Endodermal cell (in vitro differentiated cells): ENCODE measurements at places on chromosomes 4 and X.

GRCh38 chrX:24494647-24495075 lies 29.6 kb downstream of the PDK3 start:
- DNase-seq, result no peak

DNA sequence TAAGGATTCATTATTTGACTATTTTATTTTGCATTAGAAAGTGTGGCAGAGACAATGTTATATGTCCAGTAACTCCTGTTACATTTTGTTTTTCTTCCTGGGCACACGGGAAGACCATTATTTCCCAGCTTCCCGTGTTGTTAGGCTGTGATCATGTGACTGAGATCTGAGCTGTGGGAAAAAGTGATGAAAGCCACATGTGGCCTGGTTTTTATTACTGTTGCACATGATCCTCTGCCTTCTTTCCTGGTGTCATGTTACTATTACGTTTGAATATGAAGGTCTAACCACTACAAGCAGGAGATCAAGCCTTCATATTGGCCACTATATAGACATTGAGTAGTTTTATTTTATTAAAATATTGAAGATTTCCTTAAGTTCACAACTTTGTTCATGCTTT lies 28.2 kb upstream of the MID1 start:
- DNase-seq, result no peak

GRCh38 chr4:39085891-39086290 lies 23.9 kb downstream of the KLHL5 start:
- DNase-seq, result no peak

DNA sequence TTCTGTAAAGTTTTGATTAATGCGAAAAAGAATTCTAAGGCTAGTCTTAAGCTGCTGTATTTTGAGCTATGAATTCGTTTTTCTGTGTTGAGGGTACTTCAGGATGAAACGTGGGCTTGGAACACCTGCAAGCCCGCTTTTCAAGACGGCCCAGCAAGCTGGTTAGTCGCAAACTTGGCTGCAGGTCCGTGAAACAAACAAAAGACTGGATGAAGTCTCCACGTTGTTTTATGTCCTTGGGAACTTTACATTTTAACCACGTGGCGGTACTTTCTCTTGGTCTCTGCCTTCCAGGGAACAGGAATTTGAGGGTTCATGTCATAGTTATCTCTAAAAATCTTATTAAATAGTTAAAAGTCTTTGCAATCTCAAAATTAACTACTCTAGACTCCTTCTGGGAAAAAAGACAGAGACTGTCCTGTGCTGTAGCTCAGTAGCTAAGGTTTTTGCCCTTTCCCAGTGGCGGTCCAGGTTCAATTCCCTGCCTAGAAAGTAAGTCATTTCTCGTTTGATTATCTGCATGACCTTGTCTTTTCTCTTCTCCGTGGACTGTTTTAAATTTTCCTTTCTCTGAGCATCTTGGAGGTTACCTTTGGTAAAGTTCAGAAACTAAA lies 21.0 kb downstream of the TENM3 start:
- no peak for DNase-seq

DNA sequence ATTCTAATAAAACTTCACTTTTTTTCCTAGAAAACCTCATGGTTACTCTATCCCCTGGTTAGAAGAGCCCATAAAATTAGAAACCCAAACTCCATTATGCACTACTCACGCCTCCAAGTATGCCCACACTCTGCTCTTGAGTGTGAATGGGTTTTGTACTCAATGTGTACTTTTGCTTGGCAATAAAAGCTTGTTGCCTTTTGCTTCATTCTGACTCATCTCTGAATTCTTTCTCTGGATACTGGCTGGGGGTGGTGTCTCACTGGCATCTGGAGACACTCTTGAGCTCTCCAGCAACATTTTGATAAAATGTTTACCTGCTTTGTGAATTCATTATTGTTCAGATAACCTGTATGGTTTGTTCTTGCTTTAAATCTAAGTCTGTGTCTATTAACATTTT lies 963.3 kb downstream of the TRAM1L1 start:
- no peak for DNase-seq

GRCh38 chr4:67542076-67542475 lies 3.2 kb downstream of the CENPC start:
- no peak for DNase-seq

- DNase-seq, result no peak
Observed at GRCh38 chrX:68654693-68655092, 7.2 kb downstream of the STARD8 start.

- no peak for DNase-seq
Observed at GRCh38 chr4:176883108-176883550, 90.4 kb upstream of the VEGFC start.

DNA sequence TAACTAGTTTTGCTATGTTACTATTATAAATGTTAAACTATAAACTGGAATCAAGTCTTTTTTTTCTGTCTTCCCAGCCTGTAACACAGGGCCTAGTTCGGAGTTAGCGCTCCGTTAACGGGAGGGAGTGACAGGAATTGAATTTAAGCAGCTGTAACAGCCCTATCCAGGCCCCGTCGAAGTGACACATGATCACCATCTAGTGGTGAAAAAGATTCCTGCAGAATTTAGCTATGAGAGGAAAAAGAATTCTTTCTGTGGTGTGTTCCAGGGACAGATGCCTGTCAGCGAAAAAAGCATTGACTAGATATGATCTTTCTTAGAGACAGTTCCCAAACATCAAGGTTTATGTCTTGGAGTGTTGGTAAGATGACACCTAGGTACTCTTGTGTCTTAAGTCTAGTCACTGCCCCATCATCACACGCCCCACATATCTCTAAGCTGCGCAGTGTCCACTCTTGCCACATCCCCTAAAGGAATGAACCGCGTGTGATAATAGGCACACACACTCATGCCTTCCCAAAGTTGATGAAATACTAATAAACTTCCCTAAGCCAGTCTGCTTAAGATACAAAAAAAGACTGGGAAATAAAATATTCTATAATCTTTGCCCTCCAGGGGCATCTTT lies 2.1 kb downstream of the GAB3 start:
- peak; percentile 59 for DNase-seq

GRCh38 chr4:165684177-165684805 lies 188.7 kb upstream of the TLL1 start:
- no peak for DNase-seq

- peak; percentile 17 for DNase-seq
Observed at GRCh38 chr4:16079046-16079445, 4.8 kb downstream of the PROM1 start.
